ENCODE measurements at places on chromosomes 12 and 14. TPM values are rescaled to one million over a fixed set of nuclear protein-coding genes. Genes with fewer than 3 reads are reported as not detected.

HHIPL1 gene
- 0.69 TPM for polyA plus RNA-seq

GLS2 gene
- polyA plus RNA-seq: 2.1 TPM

HVCN1 gene
- 4.5 TPM for polyA plus RNA-seq

SIVA1 gene
- 177 TPM for polyA plus RNA-seq

AQP5 gene
- not detected for polyA plus RNA-seq

RPGRIP1 gene
- not detected for polyA plus RNA-seq

PLEKHA5 gene
- 15.4 TPM for polyA plus RNA-seq

CYP27B1 gene
- 1.7 TPM for polyA plus RNA-seq

GALNT16 gene
- 18.2 TPM for polyA plus RNA-seq

CCDC198 gene
- polyA plus RNA-seq: 1.1 TPM

C12orf57 gene
- polyA plus RNA-seq: 379 TPM

PKP2 gene
- 12.7 TPM for polyA plus RNA-seq

NR2C1 gene
- 9.7 TPM for polyA plus RNA-seq

FKBP11 gene
- 82.7 TPM for polyA plus RNA-seq

LPAR5 gene
- polyA plus RNA-seq: 8.8 TPM

SBNO1 gene
- polyA plus RNA-seq: 6.0 TPM

PLBD1 gene
- polyA plus RNA-seq: 9.6 TPM

EAPP gene
- polyA plus RNA-seq: 48.0 TPM

- DNase-seq: no peak
Observed at GRCh38 chr14:95834496-95834895, 42.1 kb upstream of the TUNAR start.

- DNase-seq: no peak
Observed at GRCh38 chr12:56839489-56839848, 76.3 kb downstream of the HSD17B6 start.

GRCh38 chr14:84670796-84671195, 859.1 kb upstream of the FLRT2 start:
- DNase-seq: no peak

- DNase-seq: no peak
Observed at GRCh38 chr14:34128665-34129064, 177.8 kb upstream of the EGLN3 start.

- DNase-seq: no peak
Observed at GRCh38 chr14:96051642-96052540, 12.7 kb downstream of the C14orf132 start.

- DNase-seq: peak; percentile 54
Observed at GRCh38 chr12:57604454-57604991, at the start of gene DTX3. Gene DTX3, plus strand, starts transcription at chr12:57604824. Its CDS starts 1,694 bp downstream, at chr12:57606518.

DNA sequence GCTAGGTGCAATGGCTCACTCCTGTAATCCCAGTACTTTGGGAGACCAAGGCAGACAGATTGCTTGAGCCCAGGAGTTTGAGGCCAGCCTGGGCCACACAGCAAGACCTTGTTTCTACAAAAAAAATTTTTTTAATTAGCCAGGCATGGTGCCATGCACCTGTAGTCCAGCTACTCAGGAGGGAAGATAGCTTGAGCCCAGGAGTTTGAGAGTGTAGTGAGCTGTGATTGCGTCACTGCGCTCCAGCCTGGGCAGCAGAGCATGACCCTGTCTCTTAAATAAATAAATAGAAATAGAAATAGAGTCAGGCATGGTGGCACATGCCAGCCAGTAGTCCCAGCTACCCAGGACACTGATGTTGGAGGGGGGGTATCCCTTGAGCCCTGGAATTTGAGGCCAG, 36.7 kb upstream of the CLIP1 start:
- DNase-seq: no peak

DNA sequence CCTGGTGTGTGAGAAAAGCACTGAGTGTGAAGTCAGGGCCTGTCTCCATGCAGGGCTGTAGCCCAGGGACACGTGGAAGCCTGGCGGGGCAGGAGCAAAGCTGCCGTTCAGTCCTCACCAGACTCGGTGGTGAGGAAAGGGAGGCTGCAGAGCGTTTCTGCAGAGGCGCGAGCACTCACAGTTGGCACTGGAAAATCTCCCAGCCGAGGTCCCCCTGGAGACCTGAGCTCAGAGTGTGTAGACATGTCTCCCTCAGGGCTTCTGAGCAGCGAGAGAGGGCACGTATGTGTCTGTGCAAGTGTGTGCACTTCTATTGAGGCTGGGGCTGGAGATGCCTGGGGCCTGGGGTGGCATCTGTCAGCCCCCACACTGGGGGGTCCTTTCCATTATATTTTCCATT, 11.0 kb upstream of the HHIPL1 start:
- no peak for DNase-seq

- DNase-seq: no peak
Observed at GRCh38 chr12:90166671-90167070, 458.0 kb upstream of the ATP2B1 start.

DNA sequence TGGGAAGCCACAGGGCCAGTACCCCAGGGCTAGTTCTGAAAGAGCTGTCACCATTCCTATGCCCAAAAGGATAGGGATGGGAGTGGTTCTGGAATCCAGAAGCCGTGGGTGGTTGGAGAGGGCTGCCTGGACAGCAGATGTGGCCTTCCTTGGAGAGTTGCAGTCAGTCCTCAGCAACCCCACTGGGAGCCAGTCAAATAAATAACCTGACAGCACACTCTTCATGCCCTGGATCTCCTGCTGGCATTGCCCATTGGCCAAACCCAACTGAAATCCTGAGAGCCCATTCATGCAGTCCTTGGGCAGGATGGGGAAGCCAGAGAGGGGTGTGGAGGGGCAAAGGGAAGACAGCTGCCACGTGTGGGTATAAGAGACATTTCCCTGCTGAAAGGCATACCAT, 128.2 kb downstream of the PTPN11 start:
- no peak for DNase-seq

GRCh38 chr12:95117178-95117599, 43.8 kb upstream of the NR2C1 start:
- DNase-seq: peak; percentile 83

GRCh38 chr12:57882575-57882974, 36.0 kb upstream of the CTDSP2 start:
- peak; percentile 70 for DNase-seq

DNA sequence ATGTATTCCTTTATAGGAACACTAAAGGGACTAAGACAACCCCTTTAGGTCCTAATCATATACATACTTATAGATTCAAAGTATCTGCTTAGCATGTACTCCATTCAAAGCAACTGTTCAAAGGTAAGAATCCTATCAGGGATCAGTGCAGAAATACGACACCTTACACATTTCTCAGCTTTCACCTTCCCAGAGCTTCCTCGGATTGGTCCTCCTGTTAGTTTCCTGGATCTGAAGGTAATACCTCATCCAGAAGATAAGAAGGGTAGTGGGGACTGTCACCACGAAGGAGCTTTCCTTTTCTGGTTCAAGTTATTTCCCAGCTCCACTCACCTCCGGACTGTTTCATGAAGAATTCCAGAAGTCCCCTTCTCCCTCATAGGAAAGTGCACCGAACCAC, 38.0 kb downstream of the RCOR1 start:
- DNase-seq: peak; percentile 56

DNA sequence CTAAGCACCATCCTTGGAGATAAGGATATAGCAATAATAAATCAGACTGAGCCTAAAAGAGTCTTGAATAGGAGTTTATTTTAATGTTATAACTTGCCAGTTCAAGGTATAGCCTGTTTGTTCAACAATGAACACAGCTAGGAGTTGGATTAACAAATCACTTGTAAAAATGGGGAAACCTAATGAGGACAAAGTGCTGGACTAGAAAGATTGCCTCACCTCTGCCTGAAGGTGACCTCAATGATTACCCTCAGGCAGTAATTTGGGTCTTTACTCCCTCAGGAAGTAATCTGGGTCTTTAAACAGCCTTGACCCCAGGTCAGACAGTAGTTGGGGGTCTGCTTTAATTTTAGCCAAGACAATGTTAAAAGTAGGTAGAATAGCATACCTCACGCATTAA, 35.5 kb upstream of the CDKL1 start:
- peak; percentile 27 for DNase-seq

DNA sequence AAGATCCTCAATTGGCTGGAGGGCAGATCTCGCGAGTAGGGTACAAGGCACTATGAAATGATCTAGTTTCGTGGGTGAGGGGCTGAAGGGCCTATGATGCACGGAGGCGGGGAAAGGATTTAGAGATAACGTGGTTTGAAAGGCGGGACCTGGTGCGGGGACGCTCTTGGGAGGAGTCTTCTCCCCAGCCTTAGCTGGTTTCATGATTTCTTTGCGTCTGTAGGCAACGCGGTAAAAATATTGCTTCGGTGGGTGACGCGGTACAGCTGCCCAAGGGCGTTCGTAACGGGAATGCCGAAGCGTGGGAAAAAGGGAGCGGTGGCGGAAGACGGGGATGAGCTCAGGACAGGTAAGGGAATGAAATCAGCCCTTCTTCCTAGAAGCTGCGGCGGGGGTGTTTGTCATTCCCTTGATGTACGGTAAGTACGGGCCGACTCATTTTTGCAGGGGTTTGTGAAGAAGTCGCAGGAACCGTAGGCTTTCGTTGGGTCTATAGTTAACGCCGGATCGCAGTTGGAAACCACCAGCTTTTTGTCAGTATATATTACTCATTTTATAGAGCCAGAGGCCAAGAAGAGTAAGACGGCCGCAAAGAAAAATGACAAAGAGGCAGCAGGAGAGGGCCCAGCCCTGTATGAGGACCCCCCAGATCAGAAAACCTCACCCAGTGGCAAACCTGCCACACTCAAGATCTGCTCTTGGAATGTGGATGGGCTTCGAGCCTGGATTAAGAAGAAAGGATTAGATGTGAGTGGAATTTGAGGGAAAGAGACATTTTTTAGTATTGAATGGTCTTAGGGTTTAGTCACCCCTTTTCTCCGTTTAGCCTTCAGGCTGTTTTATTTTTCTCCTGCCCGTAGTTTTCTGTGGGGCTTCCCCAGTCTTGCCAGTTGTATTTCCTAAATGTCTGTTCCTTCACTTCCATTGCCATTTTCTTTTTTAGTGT, 602 bp downstream of the APEX1 start:
- DNase-seq: peak; percentile 86

- no peak for DNase-seq
Observed at GRCh38 chr12:45601888-45602287, 127.6 kb upstream of the ARID2 start.

DNA sequence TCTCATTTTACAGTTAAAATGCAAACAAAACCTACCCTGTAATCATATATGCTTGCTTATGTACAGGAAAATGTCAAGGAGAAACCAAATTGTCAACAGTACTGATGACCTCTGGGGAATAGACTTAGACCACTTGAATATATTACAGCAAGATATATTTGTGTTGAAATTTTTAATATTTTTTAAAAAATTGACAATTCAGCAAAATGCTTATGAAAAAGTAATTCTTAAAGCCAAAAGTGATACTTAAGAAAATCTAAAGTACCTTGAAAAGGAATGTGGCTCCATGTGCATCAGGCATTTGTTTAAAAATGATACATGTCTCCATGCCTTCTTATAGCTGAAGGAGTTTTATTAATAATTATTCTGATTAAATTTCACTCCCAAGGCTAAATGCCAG, 49.2 kb downstream of the PTPN21 start:
- no peak for DNase-seq

DNA sequence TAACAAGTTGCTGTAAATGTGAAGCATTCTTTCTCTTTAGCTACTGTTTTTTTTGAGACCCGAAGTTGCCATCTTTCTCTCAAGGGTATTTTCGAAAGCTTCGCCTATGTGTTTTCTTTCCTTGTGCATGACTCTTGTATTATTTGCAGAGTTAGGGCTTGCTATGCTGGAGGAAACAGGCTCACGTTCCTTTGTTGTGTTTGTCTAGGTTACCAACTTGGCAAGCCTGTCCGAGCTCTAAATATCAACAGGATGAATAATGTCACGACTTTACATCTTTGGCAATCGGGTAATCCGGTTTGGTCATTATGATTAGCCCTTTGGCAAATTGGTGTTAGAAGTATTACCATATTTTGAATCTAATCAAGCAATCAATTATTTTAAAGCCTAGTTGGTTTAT, 15.9 kb upstream of the ATP6V0A2 start:
- no peak for DNase-seq

- no peak for DNase-seq
Observed at GRCh38 chr14:40347675-40348074, 915.4 kb upstream of the FBXO33 start.

DNA sequence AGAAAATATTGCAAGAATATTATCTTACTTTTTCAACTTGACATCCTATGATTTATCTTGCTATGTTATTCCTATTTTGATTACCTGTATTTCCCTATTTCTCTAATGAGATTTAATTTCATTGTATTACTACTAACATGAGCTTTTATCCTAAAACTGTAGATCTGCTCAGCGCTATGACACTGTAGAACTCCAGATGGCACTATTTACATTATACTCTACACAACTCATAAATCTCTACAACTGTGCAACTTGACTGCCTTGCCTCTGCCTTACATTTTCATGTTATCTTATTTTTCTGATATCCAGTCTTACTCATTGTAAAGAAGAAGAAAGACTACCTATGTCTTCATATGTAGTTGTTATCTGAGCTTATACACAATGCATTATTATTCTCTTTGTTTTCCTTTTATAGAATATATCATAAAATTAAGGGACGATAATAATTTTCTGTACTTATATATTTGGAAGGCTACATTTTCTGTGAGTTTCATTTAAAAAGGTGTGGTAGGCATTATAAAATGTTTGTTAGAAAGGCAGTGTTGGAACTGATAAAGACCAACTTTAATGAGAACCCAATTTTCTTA, 24.1 kb downstream of the NUP37 start:
- peak; percentile 14 for DNase-seq

DNA sequence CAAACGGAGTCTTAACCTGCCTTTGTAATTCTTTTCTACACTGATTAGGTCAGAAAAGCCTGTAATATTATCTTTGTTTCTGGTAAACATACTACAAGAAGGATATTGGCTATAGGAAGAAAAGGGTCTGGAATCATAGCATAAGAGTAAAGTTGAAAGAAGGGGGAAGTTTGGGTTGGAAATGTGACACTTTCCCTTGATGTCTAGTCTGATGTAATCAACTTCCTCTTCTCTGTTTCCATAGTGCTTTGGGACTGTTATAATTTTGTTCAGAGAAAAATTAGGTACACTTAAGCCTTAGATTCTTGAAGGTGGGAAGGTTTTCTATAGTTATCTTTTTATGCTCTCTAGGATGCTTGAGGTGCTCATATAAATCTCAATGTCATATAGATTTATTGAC, 322.2 kb downstream of the AEBP2 start:
- no peak for DNase-seq
